Transverse colon (tissue), 4 donors: ENCODE measurements at places on chromosomes 4 and X.

- no peak for DNase-seq
Observed at GRCh38 chrX:78931814-78932213, 13.4 kb upstream of the P2RY10 start.

DNA sequence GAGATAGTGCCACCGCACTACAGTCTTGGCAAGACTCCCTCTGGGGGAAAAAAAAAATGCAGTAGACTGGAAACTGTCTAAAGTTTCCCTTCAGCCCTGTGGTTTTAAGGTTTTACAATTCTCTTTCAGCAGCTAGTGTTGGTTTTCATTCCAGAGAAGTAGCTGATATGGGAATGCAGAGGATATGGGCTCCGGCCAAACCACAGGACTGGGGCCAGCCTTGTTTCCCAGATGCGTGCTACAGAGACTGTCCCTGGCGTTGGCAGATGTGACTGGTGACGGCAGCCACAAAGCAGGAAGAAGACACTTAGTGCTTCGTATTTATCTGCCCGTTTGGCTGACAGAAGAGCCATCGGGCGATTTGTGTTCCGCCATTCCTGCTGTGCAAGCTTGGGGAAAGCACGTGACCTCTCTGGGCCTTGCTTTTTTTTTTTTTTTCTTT lies 43.2 kb downstream of the ZBTB49 start:
- peak; percentile 26 for DNase-seq

- no peak for DNase-seq
Observed at GRCh38 chr4:19386786-19387185, 864.9 kb upstream of the SLIT2 start.

GRCh38 chrX:118345045-118345463 lies 852 bp upstream of the WDR44 start:
- no peak for DNase-seq

GRCh38 chr4:78299565-78299972 lies 242.4 kb downstream of the FRAS1 start:
- DNase-seq, result no peak

DNA sequence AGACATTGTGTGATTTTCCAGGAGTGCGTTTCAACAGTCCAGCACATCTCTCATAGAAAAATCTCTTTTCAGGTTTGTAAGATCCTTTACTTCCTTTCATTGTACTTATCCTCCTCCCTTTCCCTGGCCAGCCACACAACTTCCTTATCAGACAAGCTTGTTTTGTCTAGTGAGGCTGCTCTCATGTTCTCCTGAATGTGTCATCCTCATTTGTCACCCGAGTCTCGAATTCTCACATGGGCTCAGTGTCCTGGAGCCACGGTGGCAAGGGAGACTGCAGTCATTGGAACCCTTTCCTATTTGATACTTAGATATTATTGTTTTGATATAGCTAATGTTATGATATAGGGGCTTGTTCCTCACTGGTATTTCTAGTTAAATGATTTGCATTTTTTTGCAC lies 16.9 kb downstream of the SYNPO2 start:
- DNase-seq, result no peak

DNA sequence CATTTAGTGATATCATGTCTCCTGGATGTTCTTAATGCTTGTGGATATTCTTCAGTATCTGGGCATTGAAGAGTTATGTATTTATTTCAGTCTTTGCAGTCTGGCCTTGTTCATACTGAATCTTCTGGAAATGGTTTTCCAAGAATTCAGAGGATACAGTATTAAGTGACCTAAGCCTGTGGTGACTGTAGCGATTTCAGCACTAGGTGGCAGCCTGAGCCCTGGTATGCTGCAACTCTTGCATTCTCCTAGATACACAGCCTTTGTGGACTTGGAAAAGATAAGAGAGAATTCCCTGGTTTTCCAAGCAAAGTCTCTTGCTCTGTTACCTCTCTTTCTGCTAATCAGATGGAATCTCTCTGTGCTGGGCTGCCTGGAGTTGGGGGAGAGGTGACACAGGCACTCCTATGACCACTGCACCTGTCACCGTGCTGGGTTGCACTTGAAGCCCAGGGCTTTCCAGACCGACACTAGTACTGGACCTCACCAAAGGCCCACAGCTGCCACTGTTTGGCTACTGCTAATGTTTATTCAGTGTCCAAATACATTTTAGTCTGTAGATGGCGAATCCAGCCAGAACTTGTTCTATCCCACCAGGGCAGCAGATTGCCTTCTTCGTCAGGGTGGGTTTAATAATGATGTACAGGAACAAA lies 19.3 kb upstream of the SPIN2A start:
- DNase-seq, result peak; percentile 53

DNA sequence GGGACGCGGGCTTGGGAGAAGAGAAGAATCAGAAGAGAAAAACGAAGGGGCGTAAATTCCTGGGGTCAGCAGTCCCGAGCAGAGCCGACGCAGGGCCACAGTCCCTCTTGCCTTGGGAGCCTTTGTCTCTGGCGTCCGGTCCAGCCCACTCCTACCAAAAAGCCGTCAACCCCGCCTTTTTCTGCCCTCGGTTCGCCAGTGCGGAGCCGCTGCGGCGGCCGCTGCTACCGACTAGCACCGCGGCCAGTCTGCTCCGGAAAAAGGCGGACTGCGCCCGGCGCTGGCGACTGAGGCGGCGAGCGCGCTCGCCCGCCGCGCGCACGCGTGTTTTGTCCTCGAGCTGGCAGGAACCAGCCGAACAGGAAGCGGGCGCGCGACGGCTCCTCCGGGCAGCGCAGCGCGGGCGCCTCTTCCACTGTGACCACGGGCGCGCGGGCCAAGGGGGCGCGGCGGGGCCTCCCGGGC lies 502 bp downstream of the HNRNPDL start:
- DNase-seq, result no peak
